ENCODE measurements at places on chromosomes 2 and 18.

DNA sequence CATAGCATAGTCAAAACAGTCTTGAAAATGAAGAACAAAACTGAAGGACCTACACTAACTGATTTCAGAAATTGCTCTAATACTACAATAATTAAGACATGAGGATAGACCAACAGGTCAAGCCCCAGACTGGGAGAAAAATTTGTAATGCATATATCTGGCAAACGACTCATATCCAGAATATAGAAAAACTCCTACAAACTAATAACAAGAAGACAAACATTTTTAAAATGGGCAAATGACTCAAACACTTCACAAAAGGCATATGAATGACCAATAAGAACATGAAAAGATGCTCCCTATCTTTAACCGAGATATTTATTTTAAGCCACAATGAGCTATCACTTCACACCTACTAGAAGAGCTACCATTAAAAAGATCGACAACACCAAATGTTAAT is 14.2 kb downstream of the TGFBRAP1 start:
- no peak overlapping the region for H3K27ac ChIP-seq
- DNase-seq, result no peak
- no peaks in the 10 kb centered on the region for H3K27me3 ChIP-seq
- H3K4me3 ChIP-seq, result no peak overlapping the region

DNA sequence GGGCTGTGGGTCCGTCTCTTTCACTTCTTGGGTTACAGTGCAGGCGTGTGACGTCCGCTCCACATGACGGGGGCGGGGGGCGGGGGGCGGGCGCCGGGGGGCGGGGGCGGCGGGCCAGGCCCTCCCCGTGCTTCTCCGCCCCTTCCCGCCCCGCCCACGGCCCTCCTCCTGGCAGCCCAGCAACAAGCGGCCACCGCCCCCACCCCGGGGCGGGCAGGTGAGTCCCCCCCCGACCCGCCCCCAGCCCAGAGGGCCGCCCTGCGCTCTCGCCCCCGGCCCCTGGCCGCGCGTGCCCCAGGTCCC is 3.6 kb downstream of the ZNF516 start:
- peaks cover 6% of the 10 kb centered on the region for H3K4me1 ChIP-seq
- DNase-seq, result no peak
- H3K27ac ChIP-seq, result peak overlapping the region; percentile 67
- no peaks in the 10 kb centered on the region for H3K36me3 ChIP-seq
- no peaks in the 10 kb centered on the region for H3K27me3 ChIP-seq
- peak overlapping the region; percentile 78 for H3K4me3 ChIP-seq

- no peak overlapping the region for H3K4me3 ChIP-seq
- H3K27me3 ChIP-seq, result no peaks in the 10 kb centered on the region
- no peaks in the 10 kb centered on the region for H3K4me1 ChIP-seq
- no peaks in the 10 kb centered on the region for H3K36me3 ChIP-seq
- no peak overlapping the region for H3K27ac ChIP-seq
Observed at GRCh38 chr2:22957446-22957845, 427.5 kb upstream of the KLHL29 start.

- H3K4me1 ChIP-seq, result no peaks in the 10 kb centered on the region
- no peak for DNase-seq
- H3K27ac ChIP-seq, result no peak overlapping the region
- no peaks in the 10 kb centered on the region for H3K27me3 ChIP-seq
- H3K4me3 ChIP-seq, result no peak overlapping the region
Observed at GRCh38 chr2:234345921-234346320, 151.0 kb downstream of the ARL4C start.

DNA sequence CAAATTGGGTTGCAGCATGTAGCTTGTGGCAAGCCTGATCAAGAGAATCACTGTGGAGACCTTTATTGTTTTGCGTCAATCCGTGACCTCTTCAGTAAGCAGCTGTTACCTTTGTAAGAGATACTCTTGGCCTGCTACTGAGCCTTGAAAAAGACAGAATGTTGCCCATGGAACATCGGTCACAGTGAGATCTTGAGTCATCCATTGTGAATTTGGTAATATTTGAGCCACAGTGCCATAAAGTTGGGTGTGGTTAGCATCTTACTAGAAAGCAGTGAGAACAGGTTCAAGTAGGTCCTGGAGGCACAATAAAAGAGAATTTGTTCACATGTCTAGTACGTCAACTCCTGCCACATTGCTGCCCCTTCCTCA is 12.7 kb upstream of the EFR3B start:
- no peak for DNase-seq

- H3K4me1 ChIP-seq, result peaks cover 4% of the 10 kb centered on the region
- H3K27ac ChIP-seq, result no peak overlapping the region
- DNase-seq, result no peak
- no peaks in the 10 kb centered on the region for H3K27me3 ChIP-seq
Observed at GRCh38 chr2:176751314-176752227, 461.0 kb upstream of the HNRNPA3 start.

All from ascending aorta (tissue), 2 donors.